ENCODE measurements at places on chromosomes 11 and 22.

DNA sequence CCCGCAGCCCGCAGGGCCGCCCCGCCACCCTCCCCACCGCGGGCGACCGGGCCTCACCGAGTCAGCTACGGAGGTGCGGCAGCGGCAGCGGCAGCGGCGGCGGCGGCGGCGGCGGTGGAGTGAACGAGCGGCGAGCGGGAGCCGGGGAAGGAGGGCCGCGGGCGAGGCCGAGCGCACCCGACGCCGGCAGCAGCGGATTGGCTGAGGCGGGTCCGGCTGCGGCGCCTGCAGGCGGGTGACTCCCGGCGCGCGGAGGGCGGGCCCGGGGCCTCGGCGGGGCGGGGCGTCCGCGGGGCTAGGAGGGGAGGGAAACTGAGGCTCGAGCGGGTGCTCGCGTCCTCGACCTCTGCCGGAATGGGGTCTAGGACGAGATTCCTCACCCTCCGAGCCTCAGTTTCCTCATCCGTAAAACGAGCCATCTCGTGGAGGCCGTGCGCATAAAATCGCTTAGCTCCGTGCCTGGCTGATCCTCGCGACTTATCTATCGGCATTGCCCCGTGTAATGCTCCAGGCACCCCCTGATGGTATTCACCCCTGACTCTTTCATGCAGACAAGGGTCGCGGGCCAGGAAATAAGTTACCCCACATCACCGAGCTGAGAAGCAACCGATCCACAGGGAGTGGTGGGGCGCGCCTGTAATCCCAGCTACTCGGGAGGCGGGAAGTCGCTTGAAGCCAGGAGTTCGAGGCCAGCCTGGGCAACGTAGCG is at the start of gene CPT1A:
Gene CPT1A, minus strand, starts transcription at position 199 of the 709 bp plus-strand sequence. CDS start 26,442 bp downstream, outside the sequence.
- DNase-seq = peak; percentile 87

GRCh38 chr11:120652705-120653335 is 141.3 kb downstream of the GRIK4 start:
- DNase-seq = peak; percentile 31

GRCh38 chr11:68687986-68688385 is 3.6 kb downstream of the GAL start:
- no peak for DNase-seq

DNA sequence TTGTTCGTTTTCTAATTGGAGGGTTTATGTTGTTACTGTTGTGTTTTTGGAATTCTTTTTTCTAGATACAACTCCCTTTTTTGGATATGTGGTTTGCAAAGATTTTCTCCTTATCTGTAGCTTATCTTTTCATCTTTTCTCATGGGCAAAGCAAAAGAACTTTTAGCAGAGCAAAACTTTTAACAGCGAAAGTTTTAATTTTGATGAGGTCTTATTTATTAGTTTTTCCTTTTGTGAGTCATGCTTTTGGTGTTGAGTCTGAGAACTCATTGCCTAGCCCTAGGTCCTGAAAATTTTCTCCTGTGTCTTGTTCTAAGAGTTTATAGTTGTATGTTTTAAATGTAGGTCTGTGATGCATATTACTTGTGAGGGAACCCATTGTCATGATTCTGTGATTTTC is 99.4 kb downstream of the TEAD1 start:
- no peak for DNase-seq

- no peak for DNase-seq
These were observed 234.5 kb downstream of the NXPE2 start for GRCh38 chr11:114912826-114913225.

GRCh38 chr11:76385903-76386302 is 4.8 kb downstream of the GVQW3 start:
- DNase-seq = no peak

DNA sequence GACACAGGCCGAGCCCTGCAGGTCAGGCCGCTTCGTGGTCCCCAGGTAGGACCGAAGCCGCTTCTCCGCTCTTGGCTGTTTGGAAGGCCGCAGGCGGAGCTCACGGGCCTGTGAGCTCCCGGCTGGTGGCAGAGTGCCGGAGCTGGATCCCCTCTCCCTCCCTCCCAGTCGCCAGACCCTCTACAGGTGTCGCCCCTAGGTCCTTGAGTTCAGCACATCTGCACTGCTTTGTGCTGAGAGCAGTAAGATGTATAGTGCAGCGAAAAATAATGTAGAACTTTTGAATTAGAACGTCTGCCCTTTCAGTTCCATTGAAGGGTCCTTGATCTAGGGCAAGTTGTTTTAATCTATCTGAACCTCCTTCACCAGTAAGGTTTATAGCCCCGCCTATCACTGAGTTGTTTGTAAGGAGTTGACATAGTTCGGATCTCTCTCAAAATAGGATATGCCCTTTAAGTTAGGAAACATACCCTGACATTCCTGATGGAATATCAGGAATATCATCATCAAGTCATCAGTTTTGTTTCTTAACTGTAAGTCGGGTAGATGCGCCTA is 419 bp downstream of the ANKRD49 start:
- DNase-seq = peak; percentile 85

- DNase-seq = no peak
These were observed 34.8 kb downstream of the EFCAB6 start for GRCh38 chr22:43777286-43777685.

DNA sequence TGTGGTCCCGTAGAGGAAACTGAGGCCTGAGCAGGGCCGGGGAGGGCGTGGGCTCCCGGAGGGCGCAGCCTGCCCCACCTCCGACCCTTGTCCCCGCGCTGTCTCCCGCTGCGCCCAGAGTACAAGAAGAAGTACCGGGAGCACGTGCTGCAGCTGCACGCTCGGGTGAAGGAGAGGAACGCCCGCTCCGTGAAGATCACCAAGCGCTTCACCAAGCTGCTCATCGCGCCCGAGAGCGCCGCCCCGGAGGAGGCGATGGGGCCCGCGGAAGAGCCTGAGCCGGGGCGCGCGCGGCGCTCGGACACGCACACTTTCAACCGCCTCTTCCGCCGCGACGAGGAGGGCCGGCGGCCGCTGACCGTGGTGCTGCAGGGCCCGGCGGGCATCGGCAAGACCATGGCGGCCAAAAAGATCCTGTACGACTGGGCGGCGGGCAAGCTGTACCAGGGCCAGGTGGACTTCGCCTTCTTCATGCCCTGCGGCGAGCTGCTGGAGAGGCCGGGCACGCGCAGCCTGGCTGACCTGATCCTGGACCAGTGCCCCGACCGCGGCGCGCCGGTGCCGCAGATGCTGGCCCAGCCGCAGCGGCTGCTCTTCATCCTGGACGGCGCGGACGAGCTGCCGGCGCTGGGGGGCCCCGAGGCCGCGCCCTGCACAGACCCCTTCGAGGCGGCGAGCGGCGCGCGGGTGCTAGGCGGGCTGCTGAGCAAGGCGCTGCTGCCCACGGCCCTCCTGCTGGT is 1.9 kb downstream of the NLRP6 start:
- no peak for DNase-seq

GRCh38 chr11:4863876-4864275 is 14.9 kb upstream of the OR51S1 start:
- no peak for DNase-seq

- no peak for DNase-seq
These were observed 22.6 kb upstream of the CTSC start for GRCh38 chr11:88360141-88360540.

DNA sequence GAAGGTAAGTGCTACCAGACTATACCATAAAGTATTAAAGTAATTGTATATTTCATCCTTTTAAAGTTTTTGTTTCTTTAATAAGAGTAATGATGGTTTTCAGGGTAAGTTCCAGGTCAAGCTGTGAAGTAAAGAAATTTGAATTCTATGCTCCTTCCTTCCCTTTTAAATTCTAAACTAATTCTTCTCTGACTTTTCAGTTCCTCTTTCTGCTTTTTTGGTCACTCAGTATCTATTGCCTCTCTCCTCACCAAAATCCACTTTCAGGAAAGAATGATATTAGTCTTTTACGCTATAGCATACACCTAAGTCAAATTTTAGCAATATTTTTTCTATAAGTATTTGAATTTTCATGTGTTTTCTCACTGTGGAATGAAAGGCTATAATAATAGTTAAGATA is 8.2 kb downstream of the MMP8 start:
- DNase-seq = no peak

- no peak for DNase-seq
These were observed 52.3 kb upstream of the SERPIND1 start for GRCh38 chr22:20721409-20722218.

DNA sequence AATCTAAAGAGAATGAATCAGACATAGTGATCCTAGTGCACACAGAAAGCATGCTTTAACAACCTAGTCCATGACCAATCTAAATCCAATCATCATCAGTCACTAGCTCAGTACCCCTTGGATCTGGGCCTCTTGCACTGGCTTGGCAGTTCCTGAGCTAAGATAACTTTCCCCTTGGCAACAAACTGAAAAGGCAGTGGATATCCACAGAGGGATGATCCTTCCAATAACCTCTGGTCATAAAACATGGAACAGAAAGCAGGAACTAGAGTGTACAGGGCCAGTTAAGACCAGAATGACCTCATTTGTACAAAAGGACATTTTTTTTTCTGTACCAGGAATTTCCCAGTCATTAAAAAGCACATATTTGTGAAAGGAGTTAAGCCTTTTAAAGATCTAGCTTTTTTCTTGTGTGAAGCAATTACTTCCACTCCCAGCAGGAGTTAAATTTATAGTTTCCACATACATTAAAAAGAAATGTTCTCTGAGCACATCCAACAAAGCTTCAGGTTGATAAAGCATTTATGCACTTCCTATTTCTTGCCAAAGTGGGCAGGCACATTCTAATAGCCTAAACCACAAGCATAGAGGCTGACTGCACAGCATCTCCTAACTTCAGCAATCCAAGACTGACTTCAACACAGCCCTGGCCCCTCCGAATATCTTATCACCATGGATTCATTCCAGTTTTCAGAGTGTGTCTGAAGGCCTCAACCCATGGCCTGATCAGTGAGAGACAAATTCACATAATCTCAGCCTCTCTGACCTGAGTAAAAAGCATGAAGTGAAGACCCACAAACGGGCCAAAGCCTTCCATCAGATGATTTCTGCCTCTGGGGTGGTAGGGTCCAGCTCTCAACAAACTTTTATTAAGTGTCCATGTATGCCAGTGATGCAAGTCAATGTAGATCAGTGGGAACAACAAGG is 29.9 kb downstream of the GUCY1A2 start:
- DNase-seq = no peak

GRCh38 chr22:33825761-33826160 is 94.5 kb downstream of the LARGE1 start:
- no peak for DNase-seq

DNA sequence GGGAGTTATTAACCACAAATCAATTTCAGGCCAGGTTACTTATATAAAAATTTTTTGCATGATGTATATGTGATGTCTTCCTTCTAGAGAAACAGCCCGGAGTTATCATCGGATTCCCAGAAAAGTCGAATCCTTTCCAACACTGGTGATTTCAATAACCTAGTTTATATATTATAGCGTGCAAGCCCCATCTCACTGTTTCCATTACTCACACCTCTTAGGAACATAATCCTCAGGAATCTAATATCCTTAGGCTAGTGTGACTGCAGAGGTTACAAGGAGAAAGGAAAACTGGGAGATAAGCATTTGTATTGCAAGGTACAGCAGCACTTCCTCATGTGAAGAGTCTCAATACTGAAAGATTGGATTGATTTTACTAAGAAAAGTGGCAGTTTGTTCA is 20.3 kb downstream of the ARHGAP20 start:
- no peak for DNase-seq

Data from neural progenitor cell (in vitro differentiated cells).